ENCODE measurements at places on chromosomes 5 and 9.
A peak's percentile ranks its signal among the peaks of the same experiment; 100 is the strongest.

DNA sequence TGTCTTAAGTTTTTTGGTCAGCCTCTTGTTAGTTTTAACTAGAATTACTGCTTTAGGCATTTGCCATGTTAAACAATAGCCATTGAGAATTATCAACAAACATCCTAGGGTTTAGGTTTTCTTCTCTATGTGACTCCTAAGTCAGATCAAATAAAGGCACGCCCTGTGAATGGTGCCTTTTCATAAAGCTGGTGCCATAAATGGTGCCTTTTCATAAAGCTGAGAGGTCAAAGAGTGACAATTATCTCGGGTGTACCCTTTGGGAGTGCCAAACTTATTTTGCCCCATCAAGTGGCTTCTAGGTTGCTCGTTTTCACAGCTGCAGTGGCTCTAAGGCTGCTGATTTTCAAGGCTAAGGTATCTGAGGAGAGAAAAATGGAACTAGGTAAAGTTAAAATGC is 391.6 kb downstream of the DMRTA1 start:
- DNase-seq, result no peak

DNA sequence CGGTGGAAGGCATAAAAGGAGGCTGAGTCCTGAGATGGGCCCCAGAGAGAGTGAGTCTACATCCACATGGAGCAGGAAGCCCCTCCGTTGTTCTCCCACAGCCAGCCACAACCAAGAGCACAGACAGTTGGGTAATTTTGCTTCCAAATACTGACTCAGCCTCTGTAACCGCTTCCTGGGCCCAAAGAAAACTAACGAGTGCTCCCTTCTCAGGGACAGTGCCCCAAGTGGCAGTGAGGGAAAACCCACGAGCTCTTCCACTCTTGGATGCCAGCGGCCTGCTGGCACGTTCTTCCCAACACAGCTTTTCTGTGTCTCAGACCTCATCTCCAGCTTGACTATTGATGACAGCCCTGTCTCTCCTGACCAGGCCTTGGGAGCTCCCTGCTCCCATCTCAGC is 207.6 kb downstream of the FSTL4 start:
- DNase-seq, result peak; percentile 39

- no peak for DNase-seq
Observed at GRCh38 chr9:124730772-124731171, 40.3 kb downstream of the NR6A1 start.

- no peak for DNase-seq
Observed at GRCh38 chr9:115202181-115202580, 84.2 kb upstream of the TNC start.

DNA sequence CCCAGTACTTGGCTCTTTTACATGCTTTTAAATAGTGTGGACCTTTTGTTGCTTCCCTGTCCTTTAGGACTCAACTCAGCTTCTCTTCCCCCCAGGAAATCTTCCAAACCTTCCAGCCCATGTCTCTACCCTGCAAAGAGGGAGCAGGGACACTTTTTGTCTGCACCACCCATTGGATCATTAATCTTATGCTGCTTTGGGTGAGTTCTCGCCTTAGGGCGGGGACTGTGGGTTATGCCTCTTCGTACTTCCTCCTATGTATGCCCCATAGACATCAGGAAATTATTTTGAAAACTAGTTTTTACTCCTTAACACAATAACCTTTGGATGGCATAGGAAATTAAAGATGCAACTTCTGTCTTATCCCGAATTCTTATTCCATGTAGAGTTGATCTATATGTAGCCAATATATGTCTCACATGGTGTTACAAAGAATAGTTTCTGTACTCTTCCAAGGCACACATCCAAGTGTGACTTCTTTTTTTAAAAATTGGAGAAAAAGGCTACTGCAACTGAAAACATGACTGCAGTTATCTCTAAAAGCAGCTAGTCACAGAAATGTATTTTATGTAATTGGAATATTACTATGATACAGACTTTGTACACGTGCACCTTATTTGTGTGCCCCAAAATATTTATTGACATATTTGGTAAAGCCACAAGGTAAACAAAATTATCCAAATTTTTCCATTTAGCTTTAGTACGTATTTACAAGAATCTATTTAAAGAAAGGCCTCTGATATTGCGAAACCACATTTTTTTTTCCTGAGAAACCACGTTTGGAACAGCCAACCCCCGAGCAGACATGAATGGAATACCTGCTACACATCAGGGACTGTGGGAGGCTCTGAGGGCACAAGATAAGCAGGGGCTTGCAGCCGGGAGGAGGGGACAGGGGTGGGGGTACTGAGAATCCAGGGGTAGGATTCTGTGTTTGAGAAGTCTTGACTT is 133.6 kb downstream of the WDR41 start:
- no peak for DNase-seq

DNA sequence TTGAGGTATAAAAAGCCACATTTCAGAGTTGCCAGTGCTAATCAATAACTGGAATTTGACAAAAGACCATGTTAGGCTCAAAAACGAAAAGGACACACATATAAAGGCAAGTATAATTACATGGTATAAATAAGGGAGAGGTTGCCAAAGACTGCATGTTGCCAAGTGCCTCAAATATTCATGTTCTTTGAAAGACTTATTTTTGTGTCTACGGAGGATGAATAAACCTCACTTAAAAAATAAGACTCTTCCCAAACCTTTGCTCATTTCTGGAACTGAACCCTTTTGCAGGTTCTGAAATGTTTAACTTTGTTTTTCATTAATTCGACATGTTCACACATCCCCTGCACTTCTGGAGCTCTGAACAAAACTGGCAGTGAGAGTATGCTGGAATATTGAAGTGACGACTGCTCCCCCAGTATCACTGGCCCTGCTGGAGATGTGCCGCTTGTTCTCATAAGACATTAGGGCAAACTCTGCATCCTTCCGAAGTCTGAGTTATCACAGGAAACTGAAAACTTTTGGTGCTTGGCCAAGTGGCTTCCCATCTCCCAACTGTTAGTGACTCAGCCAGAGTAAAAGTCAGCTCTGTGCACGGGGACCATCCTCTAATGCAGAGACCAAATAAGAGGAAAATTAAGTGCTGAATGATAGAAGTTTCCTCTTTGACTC is 336.8 kb downstream of the GLIS3 start:
- no peak for DNase-seq

- no peak for DNase-seq
Observed at GRCh38 chr5:168328814-168329213, 37.4 kb downstream of the WWC1 start.

DNA sequence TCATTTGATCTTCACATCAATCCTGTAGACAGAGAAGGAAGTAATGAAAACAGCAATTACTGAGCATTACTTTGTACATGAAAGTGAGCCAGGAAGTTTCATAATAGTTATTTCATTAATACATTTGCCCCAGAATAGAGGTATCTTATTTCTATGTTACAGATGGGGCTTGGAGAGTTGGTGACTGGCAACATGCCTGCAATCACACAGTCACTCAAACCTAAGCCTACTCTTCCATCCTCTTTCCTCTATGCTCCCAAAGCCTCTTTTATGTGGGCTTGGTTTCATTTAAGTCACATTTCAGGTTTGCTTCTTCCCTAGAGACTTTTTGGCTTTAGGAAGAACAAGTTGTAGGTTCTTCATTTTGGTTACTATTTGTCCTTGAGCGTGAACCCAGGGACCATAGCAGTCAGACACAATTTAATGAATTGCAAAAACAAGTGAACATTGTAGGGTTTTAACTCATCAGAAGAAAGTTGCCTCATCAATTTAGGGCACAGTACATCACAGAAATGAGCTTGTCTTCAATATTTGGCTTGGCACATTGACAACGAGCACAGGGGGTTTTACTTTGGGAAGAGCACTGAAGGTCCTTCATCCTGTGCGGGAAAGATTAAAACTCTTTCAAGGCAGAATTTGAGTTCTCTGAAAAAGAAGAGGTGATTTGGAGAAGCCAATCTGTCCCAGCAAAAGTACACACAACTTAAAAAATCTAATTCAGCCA is 381.1 kb downstream of the TMEM38B start:
- no peak for DNase-seq

- no peak for DNase-seq
Observed at GRCh38 chr5:72653586-72653985, 146.4 kb upstream of the ZNF366 start.

- no peak for DNase-seq
Observed at GRCh38 chr9:70625078-70625477, 210.6 kb upstream of the KLF9 start.

- no peak for DNase-seq
Observed at GRCh38 chr5:61330341-61330844, 1.7 kb upstream of the ZSWIM6 start.

DNA sequence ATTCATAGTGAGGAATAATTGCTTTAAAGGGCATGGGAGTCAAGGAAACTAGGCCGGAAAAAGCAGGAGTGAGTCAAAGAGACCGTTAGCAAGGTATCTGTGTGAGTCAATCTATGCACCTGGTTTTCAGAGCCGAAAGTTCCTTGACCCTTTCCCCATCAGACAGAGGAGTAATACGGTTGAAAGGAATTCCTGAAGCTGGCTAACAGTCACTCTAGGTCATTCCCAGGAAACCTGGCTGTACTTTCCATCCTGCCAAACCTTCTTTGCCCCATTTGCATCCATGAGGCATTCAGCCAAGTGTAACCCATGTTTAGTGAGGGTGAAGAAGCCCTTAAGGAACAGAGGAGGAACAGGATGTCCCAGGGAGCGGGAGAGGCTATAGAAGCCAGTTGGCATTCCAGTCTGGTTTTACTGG is 16.2 kb downstream of the RBM18 start:
- DNase-seq, result no peak

- DNase-seq, result no peak
Observed at GRCh38 chr5:98700730-98701129, 72.7 kb upstream of the RGMB start.

DNA sequence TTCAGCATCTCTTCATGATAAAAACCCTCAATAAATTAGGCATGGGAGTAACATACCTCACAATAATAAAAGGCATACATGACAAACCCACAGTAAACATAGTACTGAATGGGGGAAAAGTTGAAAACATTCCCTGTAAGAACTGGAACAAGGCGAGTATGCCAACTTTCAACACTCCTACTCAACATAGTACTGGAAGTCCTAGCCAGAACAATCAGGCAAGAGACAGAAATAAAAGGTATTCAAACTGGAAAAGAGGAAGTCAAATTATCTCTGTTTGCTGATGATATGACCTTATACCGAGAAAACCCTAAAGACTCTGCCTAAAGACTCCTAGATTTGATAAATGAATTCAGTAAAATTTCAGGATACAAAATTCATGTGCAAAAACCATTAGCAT is 167.6 kb downstream of the TMEM38B start:
- DNase-seq, result no peak

GRCh38 chr5:132455614-132456115 is 34.9 kb downstream of the IRF1 start:
- DNase-seq, result no peak

- DNase-seq, result peak; percentile 87
Observed at GRCh38 chr9:34370970-34371880, 5.5 kb downstream of the MYORG start.

DNA sequence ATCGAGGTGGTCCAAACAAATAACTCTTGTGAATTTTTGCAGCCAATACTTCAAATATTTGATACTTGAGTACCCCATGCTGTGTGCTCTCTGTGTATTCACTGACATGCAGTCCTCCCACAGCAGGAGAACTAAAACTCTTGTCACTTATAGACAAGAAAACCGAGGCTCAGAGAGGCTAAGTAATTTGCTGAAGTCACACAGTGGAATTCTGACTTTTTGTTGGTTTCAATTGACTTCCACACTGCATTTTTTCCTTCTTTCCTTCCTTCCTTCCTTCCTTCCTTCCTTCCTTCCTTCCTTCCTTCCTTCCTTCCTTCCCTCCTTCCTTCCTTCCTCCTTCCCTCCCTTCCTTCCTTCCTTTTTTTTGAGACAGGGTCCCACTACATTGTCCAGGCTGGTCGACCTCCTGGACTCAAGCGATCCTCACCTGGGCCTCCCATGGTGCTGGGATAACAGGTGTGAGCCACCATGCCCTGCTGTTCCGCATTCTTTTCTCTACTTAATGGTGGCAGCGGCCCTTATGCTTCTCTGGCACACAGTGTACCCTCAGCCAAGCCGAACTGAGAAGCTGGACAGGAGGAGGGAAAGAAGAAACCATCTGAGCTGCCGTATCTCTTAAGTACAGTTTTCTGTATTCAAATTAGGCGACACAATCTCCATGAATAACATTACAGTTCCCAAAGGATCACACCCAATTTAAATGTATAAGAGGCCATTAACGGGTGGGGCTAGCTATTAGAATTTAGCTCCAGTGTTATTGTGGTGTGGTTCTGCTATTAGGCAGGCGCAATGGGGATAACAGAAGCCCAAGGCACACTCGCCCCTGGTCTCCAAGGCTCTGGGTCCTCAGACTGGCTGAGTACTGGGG is 38.4 kb upstream of the GRHPR start:
- no peak for DNase-seq

GRCh38 chr5:38518341-38518740 is 38.1 kb downstream of the LIFR start:
- no peak for DNase-seq

DNA sequence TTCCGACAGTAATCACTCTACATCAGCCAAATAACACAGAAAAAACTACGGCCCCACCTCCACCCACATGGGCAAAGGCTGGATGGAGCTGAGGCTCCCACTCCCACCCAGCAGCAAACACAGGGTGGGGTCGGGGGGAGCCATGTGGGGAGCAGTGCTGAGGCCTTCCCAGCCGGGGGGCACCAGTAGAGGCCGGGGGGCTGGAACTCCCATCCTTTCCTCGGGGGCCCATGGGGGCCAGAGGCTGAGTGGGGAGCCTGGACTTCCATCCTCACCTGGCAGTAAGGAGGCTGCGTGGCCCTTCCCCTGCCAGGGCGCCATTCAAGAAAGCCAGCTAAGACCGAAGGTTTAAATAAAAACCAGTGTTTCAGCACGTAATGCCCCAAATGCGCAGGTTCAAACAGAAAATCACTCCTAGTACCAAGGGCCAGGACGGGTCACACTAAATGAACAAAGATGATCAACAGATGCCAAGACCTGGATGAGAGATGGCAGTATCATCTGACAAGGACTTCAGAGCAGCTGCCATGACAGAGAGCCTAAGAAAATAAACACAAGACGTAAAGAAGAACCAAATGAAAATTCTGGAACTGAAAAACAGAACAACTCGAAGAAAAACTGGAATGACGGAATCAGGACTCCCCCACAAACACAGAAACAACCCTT is 9.4 kb downstream of the CCDC127 start:
- peak; percentile 89 for DNase-seq

Data from mesenteric fat pad (tissue), 1 donor.